ENCODE measurements at places on chromosomes 3 and 15.

GRCh38 chr3:146540978-146541377 lies 3.4 kb downstream of the PLSCR1 start:
- DNase-seq: no peak

- no peak for DNase-seq
Measured at GRCh38 chr3:100087198-100087597, 27.1 kb downstream of the FILIP1L start.

DNA sequence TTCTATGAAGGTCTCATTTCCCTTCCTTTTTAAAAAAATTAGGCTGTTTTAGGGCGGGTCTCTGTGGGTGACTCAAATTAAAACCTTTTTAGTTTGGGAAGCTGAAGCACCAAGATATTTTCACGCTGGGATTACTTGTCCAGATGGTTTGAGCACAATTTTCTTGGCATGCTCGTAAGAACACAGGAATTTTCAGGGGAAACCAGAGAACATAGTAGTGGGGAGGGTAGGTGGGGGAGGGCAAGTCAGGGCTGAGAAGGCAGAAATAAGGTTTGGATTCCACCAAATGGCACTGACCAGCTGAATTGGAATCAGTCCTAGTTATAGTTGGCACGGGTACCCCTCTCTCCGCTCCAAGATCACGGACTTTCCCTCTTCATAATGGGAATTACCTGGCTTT lies 97.3 kb upstream of the LRIG1 start:
- no peak for DNase-seq

DNA sequence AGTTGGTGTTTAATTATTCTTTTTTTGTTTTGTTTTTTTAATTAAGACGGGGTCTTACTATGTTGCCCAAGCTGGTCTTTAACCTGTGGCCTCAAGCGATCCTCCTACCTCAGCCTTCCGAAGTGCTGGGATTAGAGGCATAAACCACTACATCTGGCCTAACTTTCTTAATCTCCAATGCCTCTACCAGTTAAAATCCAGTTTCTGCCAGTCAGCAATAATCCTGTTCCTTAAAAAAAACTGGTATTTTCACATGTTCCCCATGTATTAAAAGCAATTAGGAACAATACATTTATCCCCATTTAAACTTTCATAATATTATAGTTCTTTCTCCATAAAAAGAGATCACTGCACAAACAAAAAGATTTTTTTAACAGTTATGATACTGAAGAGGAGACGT lies 21.2 kb downstream of the DCAF1 start:
- no peak for DNase-seq

- peak; percentile 76 for DNase-seq
Measured at GRCh38 chr3:58025837-58026569, 17.8 kb downstream of the FLNB start.

- no peak for DNase-seq
Measured at GRCh38 chr3:36482256-36482655, 102.0 kb downstream of the STAC start.

DNA sequence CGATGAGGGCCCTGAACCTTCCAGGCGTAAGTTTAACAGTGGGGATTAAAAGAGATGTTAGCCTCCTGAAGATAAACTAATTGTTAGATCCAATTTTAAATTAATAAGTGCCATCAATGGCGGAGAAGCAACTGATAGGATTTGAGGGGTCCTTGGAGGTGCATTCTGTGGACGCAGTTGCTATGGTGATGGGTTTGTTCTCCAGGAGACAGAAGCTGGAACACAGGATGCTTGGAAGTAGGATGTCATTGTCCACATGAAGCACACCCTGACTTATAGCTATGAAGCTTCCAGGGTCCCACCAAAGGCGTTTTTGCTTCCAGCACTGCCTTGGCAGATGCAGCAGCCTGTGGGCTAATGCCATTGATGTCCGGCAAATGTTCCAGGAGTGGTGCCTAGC lies 331.0 kb upstream of the IL12A start:
- no peak for DNase-seq

DNA sequence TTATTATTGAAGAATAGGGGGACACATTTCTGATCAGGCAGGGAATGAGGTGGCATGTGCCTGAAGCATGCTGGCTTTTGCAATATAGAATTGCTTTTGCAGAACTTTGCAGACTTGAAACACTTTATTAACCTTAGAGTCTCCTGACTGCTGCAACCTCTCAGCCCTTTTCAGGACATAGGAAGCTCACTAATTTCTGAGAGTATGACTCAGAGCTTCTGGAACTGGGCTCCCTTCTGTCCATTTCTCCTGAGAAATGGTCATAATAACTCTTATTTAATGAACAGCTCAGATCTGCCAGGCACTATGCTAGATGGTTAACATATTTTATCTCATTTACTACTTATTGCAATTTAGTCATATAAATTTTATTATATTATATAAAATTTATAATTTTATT lies 38.6 kb upstream of the DGKG start:
- no peak for DNase-seq

- DNase-seq: peak; percentile 24
Measured at GRCh38 chr15:85499371-85499887, 119.0 kb downstream of the AKAP13 start.

DNA sequence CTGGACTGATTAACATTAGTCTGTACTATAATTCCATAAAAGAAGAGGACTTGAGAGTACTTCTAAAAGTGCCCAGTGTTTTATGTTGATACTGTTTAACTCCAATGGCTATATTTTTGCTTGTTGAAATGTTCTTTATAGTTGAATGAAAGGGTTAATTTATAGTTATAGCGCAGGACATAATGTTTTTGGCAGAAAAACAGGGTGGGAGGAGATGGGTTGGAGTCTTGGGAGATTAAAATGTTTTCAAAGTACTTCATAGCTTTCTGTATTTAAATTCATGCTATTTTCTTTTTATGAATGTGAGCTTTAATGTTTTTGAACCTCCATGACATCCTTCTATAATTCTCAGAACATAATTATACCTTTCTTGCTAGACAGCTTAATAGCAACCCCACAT lies 108.2 kb downstream of the CNTN3 start:
- DNase-seq: no peak

DNA sequence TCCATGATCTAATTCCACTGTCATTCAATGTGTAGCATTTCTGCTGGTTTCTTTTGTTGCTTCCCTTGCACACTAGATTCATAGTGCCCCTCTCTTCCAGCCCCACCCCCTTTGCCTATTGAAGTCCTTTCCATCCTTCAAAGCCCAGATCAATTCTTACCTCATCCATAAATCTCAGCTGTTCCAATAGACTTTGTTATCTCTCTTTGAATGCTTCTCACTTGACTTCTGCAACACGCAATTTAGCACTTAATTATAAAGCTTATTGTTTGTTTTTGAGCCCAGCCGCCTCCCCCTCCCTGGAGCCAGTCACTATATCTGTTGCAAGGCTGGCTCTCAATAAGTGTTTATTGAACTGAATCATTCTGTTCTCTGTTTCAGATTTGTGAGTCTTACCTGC lies 174.6 kb upstream of the TBL1XR1 start:
- DNase-seq: no peak

DNA sequence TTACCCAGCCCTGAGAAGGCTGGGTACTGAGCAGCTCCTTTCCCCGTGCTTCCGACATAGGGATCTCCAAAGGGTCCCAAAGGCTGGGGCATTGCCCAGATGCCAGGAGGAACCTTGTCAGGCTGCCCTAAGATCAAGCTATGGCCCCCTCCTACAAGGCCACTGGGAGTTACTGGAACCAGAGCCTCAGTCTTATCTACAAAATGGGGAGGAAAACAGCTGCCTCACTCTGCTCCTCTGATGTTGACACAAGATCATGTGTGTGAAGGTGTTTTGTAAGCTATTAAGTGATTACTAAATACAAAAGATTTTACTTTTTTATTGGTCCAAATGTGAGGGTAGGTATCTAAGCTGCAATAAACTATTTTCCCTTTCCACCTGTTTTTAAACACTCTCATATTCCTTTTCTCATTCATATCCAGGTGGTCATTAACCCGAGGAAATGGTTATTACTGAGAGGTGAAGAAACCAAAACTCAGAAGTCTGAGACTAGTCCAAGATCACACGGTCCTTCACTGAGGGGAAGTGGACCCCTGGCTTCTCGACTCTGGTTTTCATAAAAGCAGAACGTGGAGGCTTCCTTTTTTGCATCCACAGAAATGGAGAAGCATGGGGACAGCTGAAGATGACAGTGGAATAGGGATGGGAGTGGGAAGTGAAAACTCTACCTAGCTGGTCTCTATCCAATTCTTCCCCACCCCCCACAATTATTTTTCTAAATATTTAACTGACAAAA lies 1.7 kb downstream of the ARPIN start:
- no peak for DNase-seq

GRCh38 chr3:147411815-147412241 lies 2.7 kb downstream of the ZIC1 start:
- no peak for DNase-seq

DNA sequence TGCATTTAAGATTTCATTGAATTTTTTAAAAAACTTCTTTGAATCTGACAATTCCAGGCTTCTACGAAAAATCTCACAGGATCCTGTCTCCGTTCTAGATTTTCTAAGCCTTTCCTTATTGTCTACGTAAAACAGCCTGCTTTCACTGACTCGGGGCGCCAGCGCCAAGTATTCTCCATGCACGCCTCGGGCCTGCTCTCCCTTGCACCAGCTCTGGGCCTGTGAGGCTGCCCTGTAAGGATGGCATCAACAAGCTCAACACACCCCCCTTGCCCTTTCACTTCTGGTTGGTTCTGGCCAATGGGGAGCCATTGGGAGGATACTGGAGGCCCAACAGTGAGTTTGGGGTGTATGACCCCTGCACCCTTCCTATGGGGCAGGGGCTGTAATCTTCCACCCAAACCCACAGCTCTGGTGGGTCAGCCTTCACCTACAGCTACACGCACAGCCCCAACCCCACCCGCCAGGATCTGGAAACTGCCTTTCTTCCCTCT lies 47.8 kb downstream of the SLC41A3 start:
- no peak for DNase-seq

GRCh38 chr15:67127965-67128364 lies 62.6 kb downstream of the SMAD3 start:
- no peak for DNase-seq

DNA sequence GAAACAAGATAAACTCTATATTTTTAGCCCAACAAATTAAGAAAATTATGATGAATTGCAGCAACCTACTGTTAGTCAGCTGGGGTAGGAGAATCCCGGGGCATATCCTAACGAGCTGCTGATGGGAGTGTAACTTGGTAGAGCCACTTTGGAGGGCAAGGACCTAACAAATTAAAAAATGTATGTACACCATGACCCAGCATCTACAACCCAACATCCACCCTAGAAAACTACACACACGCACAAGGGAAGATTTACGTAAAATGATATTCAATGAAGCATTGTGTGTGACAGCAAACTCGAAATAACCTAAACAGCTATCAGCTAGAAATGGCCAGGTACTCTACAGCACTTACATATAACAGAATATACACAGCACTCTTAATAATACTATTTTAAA lies 1.9 kb downstream of the BCL2A1 start:
- no peak for DNase-seq

DNA sequence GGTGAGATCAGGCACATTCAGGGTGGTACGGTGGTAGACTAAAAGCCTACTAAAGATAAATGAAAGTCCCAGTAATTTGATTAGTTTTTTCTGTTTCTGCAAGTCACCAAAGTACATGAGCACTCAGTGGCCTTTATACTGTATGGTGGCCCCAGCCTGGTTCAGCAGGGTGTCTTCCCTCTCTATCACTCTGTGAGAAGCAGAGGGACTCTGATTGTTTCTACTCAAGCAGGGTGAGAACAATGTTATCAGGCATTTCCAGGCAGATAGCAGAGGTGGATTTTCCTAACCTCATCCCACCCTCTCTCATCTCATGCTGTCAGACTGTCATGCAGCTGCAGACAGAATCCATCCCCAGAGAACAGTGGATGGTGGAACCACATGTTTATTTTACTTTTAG lies 71.5 kb upstream of the BFSP2 start:
- no peak for DNase-seq

- DNase-seq: no peak
Measured at GRCh38 chr3:33932010-33932764, 133.8 kb downstream of the PDCD6IP start.

GRCh38 chr3:129315223-129315997 lies 36.7 kb downstream of the HMCES start:
- DNase-seq: no peak

GRCh38 chr15:65385870-65386258 lies 8.1 kb upstream of the IGDCC3 start:
- DNase-seq: no peak

- DNase-seq: no peak
Measured at GRCh38 chr3:33658621-33658990, 59.4 kb downstream of the CLASP2 start.

- no peak for DNase-seq
Measured at GRCh38 chr15:75193976-75194375, 7.7 kb upstream of the C15orf39 start.

DNA sequence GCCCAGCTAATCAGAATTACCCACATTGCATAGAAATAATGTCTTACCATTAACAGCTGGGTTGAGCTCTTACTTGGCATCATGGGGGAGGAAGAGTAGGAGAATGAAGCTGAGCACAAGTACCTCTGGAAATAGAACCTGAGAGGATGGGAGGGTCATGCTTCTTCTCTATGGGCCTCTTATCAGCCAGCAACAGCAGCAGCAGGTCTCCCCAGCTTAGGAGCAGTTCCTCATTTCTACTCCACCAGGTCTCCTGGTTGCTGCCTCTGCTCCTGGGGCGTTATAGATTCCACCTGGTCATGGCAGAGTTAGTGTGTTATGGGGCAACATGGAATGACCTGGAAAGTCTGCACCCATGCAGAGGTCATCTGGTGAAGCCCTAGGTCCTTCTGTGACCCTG lies 3.4 kb downstream of the FSD2 start:
- no peak for DNase-seq

DNA sequence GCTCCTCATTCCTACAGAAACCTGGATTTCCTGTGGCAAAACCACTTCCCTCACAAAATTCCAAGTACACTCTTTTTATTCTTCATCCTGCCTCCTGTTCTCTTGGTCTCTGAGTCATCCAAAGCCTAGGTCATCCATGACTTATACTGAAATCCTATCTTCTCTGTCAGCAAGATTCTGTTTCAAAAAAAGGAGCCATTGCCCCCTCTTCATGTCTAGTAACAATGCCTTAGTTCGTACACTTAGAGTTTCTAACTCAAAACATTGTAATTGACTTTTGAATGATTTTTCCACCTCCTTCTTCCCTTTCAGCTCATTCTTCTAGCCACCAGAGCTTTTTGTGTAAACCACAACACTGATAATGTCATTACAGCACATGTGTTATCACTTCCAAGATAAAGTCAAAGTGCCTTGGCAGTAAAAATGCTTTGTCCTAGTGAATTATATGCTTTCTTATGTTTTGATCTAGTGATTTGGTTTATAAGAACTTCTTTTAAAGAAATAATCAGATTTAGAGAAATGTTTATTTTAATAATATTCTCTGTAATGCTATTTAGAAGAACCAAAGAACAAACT lies 256.5 kb upstream of the NECTIN3 start:
- no peak for DNase-seq
